B cell (primary cell): ENCODE measurements at places on chromosomes 11 and 22.

DNA sequence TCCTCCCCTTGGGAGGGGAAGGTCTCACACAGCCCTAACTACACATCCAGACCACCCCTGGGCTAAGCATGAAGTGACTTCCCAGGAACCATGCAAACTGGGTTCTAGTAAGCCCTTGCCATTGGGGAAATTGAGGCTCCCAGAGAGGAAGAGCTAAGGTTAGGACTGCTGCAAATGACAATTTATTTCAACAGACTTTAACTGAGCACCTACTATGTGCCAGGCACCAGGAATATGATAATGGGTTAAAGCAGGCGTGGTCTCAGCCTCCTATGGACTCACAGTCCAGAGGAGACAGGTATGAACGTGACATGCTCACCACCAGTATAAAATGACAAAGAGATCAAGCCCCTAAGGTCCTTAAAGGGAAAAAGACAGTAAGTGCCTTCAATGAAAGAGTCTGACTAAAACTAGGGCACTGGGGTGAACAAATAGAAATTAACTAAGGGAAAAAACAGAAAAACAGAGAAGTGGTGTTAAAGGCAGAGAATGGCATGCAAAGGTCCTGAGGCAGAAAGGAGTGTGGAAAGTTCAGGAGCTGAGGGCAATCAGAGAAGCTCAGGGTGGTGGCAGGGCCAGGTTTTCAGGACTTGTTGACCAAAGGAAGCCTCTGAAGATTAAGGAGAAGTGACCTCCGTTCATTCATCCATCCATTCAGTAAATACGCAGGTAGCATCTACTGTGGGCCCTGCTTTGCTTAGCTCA is 14.4 kb upstream of the MN1 start:
- no peak for DNase-seq

- no peak for DNase-seq
Measured at GRCh38 chr22:22400099-22400498, 108.4 kb downstream of the ZNF280B start.

DNA sequence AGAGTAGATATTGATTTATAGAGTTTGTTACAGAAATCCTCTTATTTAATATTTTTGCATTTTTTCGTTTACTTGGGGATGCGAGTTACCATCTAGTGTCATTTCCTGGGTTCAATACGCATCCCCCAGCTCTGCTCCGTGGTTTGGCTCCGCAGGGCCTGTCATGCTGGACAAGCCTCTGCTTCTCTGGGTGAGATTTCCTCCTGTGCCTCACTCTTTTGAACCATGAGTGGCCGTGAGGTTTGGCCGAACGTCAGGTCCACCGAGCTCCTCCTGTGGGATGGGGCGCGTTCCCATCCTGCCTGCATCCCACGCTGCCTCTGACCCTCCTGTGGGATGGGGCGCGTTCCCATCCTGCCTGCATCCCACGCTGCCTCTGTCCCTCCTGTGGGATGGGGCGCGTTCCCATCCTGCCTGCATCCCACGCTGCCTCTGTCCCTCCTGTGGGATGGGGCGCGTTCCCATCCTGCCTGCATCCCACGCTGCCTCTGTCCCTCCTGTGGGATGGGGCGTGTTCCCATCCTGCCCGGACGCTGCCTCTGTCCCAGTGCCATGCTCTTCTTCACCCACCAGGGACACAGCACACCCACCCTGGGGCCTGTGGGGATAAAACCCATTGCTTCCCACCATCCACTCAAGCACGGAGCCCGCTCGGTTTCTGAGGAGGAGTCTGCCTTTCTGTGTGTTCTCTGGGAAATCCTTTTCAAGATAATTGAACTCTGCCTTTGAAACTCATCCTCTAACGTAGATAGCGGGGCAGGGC is 506.8 kb downstream of the BRD1 start:
- DNase-seq = no peak

DNA sequence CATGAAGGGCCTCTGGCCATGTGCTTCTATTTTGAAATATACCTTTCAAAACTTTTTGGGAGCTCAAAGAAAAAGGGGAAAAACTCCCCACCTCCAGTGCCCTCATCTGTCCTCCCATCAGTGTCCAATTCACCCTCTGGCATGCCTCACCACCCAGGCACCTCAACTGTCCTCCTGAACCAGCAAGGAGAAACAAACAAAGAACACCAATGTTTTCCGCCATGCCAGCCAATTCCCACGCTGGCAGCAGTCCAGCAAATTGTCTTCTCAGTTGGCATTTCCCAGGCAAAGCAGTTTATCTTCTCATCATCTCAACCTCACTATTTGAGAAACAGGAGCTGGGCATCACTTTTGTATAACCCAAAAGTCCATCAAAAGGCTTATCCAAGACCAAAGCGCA is 496.9 kb downstream of the SOX6 start:
- no peak for DNase-seq

DNA sequence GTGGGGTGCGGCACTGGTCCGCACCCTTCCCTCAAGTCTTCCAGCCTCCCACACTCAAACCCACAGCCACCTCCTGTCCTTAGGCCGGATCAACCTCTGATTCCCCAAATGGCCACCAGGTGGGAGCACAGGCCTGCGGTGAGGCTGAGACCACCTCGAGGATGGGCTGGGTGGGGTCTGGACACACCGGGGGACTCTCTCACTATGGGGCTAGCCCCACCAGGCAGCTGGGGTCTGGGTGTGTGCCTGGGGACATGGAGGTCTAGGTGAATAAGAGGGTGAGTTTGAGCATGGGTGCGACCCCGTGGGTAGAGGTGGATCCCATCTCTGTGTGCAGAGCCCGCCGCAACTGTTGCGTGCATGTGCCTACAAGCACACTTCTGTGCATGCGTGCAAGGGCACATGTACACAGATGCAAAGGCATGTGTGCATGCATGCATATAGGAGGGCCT is 32.6 kb downstream of the MYO18B start:
- no peak for DNase-seq

- no peak for DNase-seq
Measured at GRCh38 chr11:76329983-76330382, 50.9 kb downstream of the THAP12 start.

DNA sequence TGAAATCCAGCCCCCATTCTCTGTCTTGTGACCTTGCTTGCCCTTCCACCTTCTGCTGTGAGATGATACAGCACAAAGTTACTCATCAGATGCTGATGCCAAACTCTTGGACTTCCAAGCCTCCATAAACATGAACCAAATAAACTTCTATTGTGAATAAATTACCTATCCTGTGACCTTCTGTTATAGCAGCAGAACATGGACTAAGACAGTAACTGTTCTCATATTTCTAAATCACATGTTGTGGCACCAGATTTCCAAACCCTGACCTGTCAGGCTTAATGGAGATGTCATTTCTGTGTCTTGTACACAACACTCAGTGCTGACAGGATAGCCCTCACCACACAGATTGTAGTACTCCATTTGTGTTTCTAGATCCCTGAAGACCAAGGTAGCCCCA is 6.0 kb downstream of the SLC22A25 start:
- no peak for DNase-seq

GRCh38 chr11:16153951-16154350 is 202.4 kb downstream of the SOX6 start:
- DNase-seq = no peak

DNA sequence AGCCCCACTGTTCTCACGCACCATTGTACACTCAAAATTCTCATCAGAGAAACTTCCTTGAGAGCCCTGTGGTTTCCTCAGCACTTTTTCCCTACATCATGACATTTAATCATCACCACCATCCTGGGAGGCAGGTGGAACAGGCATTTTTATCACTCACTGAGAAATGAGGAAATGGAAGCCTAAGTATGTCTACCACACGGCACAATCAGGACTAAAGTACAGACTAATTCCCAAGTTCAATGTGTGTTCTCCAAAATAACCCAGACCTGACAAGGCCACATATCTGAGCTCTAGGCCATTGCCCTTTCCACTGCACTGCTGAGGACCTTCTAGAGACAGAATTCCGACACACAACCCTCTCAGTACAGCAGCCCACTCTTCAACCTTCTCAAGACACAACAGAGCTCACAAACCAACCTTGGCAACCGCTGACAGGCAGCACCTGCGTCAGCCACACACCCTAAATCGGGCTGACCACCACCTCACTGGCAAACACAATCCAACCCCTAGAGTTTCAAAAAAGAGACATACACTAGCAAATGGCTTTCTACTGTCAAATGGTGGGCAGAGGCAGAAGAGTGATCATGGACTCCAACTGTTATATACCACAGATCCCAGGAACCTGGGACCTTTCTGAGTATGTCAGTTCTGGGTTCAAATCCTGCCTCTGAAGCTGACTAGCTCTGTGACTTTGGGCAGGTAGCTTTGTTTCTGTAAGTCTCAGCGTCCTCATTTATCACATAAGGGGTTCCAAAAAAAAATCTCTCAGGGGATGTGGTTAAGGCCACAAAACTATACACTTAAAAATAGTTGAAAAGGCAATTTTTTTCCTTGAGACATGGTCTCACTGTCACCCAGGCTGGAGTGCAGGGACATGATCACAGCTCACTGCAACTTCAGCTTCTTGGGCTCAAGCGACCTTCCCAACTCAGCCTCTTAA is 16.3 kb downstream of the SMCO4 start:
- DNase-seq = peak; percentile 34

- no peak for DNase-seq
Measured at GRCh38 chr11:26677566-26677965, 44.3 kb downstream of the SLC5A12 start.

GRCh38 chr22:35051013-35051535 is 14.9 kb upstream of the ISX start:
- no peak for DNase-seq

DNA sequence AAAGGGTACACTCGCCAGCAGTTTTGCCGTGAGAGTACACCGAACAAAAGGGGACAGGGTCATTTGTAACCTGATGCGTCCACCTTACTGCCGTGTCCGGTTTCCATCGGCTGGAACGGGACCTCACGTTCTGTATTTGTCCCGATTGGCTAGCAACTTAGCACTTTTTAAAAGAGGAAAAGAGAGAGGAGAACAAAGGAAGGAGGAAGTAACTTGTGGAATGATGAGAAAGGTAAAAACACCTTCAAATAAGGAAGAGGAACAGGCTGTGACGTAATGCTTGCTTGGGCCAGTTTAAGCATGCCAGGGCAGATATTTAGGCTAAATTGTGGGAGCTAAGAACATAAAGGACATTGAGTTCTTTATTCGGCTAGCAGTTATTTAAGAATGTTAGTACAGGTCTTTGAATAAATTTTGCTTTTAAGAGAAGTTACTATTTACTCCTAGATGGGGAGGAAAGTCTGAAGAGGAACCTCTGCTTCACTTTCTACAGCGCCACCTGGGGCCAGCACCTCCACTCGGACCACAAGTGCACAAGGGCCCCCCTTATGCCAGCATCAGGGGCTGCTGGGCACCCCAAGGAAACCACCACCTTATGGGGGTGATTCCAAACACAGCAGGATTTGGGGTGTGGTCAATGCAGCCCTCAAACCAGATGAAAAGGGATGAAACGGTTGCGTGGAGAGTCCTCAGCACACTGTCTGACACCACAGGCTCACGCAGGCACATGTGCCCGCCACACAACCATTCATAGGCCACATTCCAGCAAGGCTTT is 5.8 kb downstream of the ARSA start:
- DNase-seq = peak; percentile 71

GRCh38 chr22:45208993-45209838 is 31.5 kb downstream of the KIAA0930 start:
- peak; percentile 38 for DNase-seq

DNA sequence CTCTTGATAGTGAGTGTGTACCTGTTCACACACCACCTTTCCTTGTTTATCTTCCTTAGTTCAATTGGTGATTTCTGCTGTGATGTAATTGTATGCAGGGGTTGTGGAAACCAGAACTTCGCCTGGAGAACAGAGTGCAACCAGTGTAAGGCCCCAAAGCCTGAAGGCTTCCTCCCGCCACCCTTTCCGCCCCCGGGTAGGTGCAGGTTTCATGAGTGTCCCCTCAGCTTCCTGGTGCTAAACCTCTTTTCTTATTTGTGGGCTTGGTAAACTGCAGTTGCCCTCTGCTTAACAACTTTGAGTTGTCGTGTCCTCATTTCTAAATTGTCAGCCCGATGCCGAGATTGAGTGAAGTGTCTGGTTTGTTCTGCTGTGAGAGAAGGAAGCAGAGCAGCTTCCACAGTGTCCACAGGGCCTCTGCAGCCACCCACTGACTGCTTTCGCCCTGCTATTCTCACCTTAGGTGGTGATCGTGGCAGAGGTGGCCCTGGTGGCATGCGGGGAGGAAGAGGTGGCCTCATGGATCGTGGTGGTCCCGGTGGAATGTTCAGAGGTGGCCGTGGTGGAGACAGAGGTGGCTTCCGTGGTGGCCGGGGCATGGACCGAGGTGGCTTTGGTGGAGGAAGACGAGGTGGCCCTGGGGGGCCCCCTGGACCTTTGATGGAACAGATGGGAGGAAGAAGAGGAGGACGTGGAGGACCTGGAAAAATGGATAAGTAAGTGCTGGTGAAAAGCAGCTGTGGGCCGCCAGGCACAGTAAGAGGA is 7.1 kb upstream of the GAS2L1 start:
- DNase-seq = no peak

- DNase-seq = peak; percentile 47
Measured at GRCh38 chr11:1640076-1640946, 10.7 kb downstream of the KRTAP5-5 start.

DNA sequence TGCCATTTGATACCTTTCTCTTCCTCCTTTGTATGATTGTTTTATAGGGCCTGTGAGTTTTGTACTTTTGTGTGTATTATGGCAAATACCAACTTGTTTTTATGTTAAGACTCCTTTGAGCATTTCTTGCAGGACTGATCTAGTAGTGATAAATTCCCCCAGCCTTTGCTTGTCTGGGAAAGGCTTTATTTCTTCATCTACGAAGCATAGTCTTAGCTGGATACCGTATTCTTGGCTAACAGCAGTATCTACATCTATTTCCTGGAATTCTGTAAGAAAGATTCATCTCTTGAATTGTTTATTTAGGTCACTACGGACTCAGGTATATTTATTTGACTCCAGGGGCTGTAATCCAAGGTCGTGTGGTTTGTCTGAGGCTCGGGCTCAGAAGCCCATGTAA is 6.0 kb upstream of the NDUFS8 start:
- DNase-seq = no peak

GRCh38 chr11:19714022-19714386 is 1.4 kb downstream of the NAV2 start:
- peak; percentile 28 for DNase-seq

GRCh38 chr22:42615092-42615859 is 593 bp upstream of the POLDIP3 start:
- DNase-seq = peak; percentile 97

- DNase-seq = no peak
Measured at GRCh38 chr22:10961043-10961860, 4566.7 kb upstream of the OR11H1 start.
